Spinal cord (tissue), 10 donors: ENCODE measurements at places on chromosomes 11 and 22. TPM values are rescaled to one million over a fixed set of nuclear protein-coding genes. Genes with fewer than 3 reads are reported as not detected.
A peak's percentile ranks its signal among the peaks of the same experiment; 100 is the strongest.

GLYAT gene
- total RNA-seq, result 0.10 TPM

GGT5 gene
- 8.6 TPM for total RNA-seq

RAD9A gene
- total RNA-seq, result 20.9 TPM

KRTAP5-2 gene
- not detected for total RNA-seq

APOL6 gene
- total RNA-seq, result 10.7 TPM

MUC2 gene
- total RNA-seq, result not detected

ASRGL1 gene
- 24.5 TPM for total RNA-seq

CASP1 gene
- total RNA-seq, result 8.9 TPM

TYMP gene
- total RNA-seq, result 12.8 TPM

TRIM34 gene
- total RNA-seq, result 6.6 TPM

GPHA2 gene
- 3.5 TPM for total RNA-seq

DRD2 gene
- 0.69 TPM for total RNA-seq

RAC2 gene
- 4.8 TPM for total RNA-seq

NEFH gene
- total RNA-seq, result 109 TPM

CEP126 gene
- total RNA-seq, result 10.1 TPM

LUZP2 gene
- total RNA-seq, result 118 TPM

OR4C13 gene
- total RNA-seq, result not detected

MMP3 gene
- total RNA-seq, result 0.10 TPM

SCN3B gene
- 21.0 TPM for total RNA-seq

OR2AG2 gene
- total RNA-seq, result 0.30 TPM

HEPACAM gene
- total RNA-seq, result 62.8 TPM

CHST1 gene
- total RNA-seq, result 8.5 TPM

DERL3 gene
- total RNA-seq, result 3.6 TPM

C11orf87 gene
- total RNA-seq, result 5.1 TPM

TSPAN18 gene
- total RNA-seq, result 23.3 TPM

INPP5J gene
- total RNA-seq, result 3.5 TPM

DNA sequence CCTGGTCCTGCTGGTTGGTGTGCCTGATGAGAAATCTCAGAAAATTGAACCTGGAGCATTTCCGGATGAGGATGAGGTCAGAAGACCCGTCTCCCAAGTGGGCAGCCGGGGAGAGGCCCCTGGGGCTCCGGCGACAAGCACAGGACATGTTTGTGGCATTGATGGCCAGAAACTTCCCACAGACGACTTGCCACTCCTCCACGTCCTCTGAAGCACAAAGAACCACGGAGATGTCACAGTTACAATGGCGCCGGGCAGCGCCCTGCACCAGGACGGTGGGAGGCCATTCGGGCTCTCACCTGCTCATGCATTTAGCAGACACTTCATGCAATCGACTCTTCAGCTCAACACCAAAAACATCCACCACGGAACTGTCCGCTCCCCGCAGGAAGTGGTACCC is 46.5 kb downstream of the CERK start:
- no peak for DNase-seq

- no peak for DNase-seq
Observed at GRCh38 chr11:88202498-88202897, 27.3 kb upstream of the RAB38 start.

- no peak for DNase-seq
Observed at GRCh38 chr22:45597460-45598192, 74.0 kb upstream of the ATXN10 start.

- DNase-seq, result no peak
Observed at GRCh38 chr22:31872209-31872608, 72.1 kb upstream of the YWHAH start.

- no peak for DNase-seq
Observed at GRCh38 chr11:84552791-84553190, 1074.4 kb downstream of the DLG2 start.

GRCh38 chr11:70713086-70713835 is 314.9 kb downstream of the CTTN start:
- DNase-seq, result no peak

- no peak for DNase-seq
Observed at GRCh38 chr11:1542267-1542666, 29.8 kb downstream of the DUSP8 start.

GRCh38 chr11:91771961-91772360 is 452.7 kb upstream of the FAT3 start:
- DNase-seq, result no peak

DNA sequence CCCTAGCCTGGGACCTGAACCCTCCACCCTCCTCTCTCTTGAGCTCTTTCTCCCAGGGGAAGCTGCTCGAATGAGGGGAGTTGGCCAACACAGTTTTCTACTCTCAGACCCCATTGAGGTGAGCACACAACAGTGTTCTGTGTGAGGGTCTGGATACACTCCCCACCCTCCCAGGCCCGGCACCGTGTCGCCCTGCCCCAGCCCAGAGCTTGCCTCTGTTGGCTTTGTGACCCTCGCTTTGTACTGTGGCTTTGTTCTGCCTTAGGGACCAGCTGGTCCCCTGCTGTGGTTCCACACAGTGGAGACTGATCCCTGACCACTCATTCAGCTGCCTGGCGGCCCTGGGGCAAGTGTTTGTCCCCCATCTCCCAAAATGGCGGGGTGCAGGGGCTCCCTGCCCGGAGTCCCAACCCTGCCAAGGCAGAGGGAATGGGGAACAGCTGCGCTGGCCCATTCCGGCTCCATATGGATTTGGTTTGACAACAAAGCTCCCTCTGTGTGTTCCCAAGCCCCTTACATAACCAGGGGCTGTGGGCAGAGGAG is 8.3 kb downstream of the ST3GAL4 start:
- DNase-seq, result no peak

- no peak for DNase-seq
Observed at GRCh38 chr11:23919455-23919854, 577.4 kb upstream of the LUZP2 start.

GRCh38 chr11:60242740-60243239 is at the start of gene MS4A4E:
MS4A4E (minus strand) TSS chr11:60243137; CDS start chr11:60230055, 13,082 bp downstream.
- DNase-seq, result no peak

- peak; percentile 94 for DNase-seq
Observed at GRCh38 chr22:30968924-30969531, at the start of gene TUG1. TUG1 (plus strand) TSS chr22:30969265.

GRCh38 chr11:129427376-129427775 is 51.7 kb downstream of the BARX2 start:
- no peak for DNase-seq

DNA sequence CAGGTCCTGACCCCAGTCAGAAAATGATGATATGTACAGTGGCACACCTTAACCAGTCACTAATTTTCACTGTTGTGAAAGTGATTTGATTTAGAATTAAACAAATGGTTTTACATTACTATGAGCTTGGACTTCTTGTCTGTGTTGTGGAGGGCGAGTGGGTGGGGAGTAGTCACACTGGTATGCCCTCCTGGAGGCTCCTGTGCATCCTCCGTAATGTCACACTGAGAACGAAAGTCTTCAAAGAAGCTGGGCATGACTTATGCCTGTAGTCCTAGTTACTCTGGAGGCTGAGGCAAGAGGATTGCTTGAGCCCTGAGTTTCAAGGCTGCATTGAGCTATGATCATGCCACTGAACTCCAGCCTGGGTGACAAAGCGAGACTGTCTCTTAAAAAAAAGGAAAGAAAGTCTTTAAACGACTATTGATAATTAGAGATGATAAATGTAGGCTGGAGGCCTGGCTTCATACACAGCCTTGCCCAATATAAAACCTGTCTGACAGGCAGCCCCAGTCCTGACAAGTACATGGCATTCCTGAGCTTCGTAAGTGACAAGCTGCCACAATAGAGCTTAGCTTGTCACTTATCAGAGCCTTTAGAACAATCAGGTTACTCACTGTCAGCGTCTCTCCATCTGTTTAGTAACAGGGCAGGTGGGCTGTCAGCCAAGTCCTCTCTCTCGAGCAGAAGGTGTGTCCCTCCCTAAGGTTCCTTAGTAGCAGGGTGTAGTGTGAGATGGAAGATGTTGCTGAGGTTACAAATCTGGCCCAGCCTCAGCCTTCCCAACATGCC is 5.0 kb upstream of the LIMK2 start:
- no peak for DNase-seq

DNA sequence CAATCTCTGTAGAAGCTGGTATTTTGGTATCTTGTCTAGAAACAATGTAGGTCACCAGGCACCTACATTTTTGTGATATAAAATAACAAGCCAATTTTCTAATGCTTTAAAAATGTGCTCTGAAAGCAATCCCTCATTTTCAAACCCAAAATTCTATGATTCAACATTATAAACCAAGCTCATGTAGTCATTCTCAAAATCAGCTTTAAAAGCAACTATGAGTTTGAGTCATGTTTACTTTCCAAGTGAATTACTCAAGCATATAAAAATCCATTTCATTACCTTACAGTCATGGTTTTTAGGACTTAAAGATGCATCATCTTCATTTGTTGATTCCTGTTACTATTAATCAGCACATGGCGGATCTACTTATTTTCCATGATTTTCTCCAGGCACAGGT is 216.4 kb downstream of the GRM5 start:
- no peak for DNase-seq

GRCh38 chr11:118956094-118956846 is at the start of gene UPK2:
UPK2 (plus strand) TSS chr11:118956298; CDS start chr11:118956351, 53 bp downstream.
- peak; percentile 95 for DNase-seq

- DNase-seq, result no peak
Observed at GRCh38 chr11:122617297-122617696, 38.2 kb upstream of the UBASH3B start.

- DNase-seq, result no peak
Observed at GRCh38 chr11:46519351-46519750, 74.5 kb downstream of the AMBRA1 start.

DNA sequence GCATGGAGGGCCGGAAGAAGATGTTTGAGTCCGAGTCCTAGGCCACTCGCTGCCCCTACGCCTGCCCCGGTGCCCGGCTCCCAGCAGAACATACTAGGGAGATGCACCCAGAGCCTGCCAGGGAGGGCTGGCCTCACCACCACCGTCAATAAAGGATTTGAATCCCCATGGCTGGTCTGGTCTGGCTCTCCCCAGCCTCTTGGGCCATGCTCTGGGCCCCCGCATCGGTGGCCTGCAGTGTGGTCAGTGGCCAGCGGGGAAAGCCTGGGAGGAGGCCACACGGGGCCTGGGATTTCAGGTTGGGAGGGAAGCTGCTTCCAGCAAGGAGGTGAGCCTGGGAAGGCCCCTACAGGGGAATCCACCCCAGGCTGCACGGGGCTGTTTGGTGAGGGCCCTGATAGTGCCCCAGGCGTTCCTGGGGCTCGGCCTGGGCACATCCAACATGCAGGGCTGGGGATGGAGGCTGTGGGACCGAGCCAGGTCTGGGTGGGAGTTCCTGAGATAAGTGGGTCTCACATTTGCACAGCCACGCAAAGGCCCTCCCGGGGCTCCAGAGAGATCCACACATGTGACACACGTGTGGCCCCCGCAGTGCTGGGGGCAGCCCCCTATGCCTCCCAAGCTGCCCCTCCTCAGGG is 2.8 kb downstream of the TNNI2 start:
- no peak for DNase-seq

- no peak for DNase-seq
Observed at GRCh38 chr11:27642954-27643353, 57.3 kb downstream of the BDNF start.

DNA sequence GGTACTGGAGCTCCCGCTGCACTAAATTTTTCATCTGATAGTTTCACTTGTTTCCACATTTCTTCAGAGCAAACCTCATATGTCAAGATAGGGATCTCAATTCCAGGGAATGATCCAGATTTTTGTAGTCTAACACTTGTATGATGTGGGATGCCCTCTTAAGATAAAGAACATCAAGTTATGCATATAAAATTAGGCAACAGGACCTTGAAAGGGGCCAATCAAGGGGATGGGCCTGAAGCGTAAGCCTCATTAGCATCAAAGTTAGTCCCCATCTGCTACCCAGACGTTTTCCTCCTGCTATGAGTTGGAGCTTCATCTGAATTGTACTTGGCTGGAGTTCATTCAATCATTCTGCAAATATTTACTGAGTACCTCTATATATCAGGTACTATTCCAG is 17.5 kb downstream of the PDGFD start:
- DNase-seq, result no peak

GRCh38 chr11:111450480-111451320 is 61.5 kb downstream of the BTG4 start:
- no peak for DNase-seq

DNA sequence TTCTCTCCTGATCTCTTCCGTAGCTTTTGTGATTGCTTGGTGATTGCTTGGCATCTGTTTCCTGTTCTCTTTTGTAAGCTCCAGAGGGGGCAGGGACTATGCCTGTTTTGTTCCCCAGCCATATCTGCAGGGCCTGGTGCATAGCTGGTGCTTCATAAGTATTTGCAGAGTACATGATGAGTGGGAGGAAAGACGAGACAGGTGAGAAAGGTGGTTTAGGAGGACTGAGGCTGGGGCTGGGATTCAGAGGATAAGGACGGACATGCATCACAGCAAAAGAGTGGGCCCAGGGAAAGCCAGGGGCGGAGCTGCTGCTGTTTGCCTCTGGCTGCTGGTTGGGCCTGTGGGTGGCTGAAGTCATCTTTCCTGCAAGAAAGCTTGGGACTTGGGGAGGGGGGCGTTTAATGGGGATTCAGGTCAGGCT is 62.4 kb downstream of the DSCAML1 start:
- DNase-seq, result no peak

DNA sequence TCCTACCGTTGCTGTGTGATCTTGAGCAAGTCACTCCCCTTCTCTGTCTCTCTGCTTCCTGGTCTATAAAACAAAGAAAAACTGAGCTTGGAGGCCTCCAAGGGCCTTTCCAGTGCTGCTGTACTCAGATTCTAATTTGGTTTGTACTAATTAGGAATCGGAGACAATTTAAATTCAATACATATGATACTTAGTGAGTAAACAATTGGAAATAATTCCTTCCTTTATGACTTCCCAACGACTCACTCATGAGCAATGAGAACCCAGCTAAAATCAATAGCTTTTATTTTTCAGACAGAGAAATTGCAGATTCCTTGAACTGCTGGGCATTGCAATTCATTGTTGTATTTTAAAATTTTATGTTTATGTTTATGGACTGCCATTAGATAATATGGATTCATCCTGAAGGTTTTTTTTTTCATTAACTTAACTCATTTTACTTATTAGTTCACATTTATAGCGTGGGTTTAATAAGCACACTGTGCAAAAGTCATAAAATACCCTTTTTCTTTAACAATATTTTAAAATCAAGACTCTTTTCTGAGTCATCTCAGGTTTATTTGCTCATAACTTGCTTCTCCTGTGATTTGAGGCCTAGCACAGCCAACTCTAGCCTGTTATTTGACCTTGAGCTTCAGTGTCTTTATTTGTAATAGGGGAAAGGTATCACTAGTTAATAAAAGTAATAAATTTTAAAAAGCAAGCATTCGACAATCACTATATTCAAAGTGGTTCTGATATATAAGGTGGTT is 95.8 kb downstream of the TP53I11 start:
- DNase-seq, result no peak
